ENCODE measurements at places on chromosomes 3 and 15.

- DNase-seq: no peak
These were observed 115.0 kb downstream of the RAP2B start for GRCh38 chr3:153277029-153277428.

DNA sequence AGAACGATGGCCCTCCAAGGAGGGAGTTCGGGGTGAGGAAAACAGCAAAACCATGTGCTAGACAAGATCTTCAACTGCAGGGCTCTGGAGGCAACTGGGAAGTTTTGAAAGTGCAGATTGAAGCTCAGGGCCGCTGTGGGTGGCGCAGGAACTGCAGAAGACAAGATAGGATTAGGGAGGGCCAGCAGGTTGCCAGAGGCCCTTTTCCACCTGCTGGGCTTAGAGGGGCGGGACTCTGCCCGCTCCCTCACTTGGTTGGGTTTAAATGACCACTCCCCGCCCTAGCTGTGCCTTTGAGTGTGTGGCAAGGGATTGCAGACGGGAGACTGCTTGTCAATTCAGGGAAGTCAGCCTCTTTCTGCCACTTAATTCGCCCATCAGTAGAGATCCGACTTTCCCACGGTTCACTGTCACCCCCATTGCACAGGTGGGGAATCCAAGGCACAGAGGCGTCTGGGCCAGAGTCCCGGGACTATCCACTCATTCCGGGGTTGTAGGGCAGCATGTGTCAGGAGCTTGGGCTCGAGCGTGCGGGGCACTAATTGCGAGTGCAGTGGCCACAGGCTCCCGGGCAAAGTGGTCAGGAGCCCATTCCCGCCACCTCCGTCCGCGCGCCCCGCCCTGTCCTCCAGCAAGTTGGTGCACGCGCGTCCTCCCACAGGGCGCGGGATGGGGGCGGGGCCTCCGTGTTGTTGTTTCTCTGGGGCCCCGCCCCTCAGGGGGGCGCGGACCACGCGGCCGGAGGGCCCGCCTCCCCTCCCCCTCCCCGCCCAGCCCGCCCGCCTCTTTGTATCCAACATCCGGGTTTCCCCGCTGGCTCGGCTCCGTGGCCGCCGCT is at the start of gene ACVR2B:
Gene ACVR2B (plus strand): TSS at position 816 of the 838 bp plus-strand sequence. CDS start 433 bp downstream, outside the sequence.
- DNase-seq: peak; percentile 32

DNA sequence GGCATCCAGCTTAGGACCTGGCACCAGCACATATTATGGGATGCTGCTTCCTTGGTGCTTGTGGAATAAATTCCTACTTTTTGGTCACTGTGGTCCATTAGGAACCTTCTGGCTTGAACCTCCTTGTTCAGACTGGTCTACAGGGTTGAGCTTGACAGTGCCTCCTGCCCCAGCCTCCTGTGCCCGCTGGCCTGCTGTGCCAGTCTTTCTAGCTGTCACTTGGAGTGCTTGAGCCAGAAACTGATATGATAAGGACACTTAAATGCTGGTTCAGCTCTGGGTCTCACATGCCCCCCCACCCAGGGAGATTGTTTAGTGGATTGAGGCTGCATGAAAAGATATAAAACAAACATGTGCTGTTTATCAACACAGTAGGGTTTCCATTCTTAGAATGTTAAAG is 147.8 kb downstream of the SLCO3A1 start:
- no peak for DNase-seq

DNA sequence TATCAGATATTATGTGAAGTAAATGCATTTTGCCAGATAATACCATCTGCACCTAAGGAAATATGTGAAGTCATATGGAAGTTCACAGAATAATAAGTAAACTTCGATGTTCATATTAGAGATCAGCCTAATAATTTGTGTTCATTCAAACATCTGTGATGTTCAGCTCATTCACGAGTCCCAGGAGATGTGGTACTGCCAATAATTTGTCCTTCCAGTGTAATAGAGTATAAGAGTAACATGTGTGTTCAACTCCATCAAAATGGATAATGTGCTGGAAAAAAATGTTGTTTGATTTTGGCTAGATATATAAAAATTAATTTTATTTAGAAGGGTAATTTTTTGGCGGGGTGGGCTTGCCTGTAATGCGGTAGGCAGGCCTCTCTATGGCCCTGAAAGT is 75.4 kb upstream of the ARL6 start:
- DNase-seq: no peak

GRCh38 chr3:196499807-196500524 is 3.6 kb downstream of the RNF168 start:
- DNase-seq: no peak

DNA sequence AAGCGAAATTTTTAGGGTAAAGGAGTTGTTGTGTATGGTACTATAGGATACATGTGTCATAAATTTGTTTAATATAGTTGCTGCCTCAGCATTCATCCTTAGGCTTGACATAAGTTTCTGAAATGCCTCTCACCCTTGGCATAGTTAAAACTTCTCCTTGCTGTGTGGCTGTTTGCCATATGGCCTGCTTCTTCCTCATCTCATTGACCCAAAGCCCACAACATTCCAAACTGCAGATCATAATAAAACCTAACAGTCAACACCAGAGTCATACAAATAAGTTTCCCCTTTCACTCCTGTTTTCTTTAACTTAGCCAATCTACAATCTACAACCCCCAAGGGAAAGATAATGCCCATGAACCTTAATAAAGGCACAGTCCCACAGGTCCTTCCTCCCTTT is 136.6 kb downstream of the TMCC1 start:
- DNase-seq: peak; percentile 32

- peak; percentile 57 for DNase-seq
These were observed 20.6 kb upstream of the KCTD6 start for GRCh38 chr3:58471025-58471887.

GRCh38 chr15:74174958-74175253 is 1.4 kb downstream of the ISLR start:
- DNase-seq: no peak

DNA sequence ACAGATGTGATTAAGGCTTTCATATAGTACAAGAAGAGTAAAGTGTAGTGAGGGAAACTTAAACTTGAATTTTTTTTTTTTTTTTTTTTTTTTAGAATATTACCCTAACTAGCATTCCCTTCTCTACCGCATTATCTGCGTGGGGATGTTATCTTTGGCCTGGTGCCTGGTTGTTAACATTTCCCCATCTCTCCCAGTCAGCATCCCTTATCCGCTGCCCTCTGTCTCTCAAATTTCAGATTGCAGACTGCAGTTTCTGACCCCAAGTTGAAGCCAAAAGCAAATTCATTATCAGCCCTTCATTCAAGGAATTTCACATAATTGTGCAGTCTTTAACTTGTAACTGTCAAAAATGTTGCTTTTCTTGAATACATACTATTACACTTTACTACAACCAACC is 353.0 kb downstream of the PLOD2 start:
- DNase-seq: no peak

GRCh38 chr3:84224262-84224661 is 734.5 kb upstream of the CADM2 start:
- DNase-seq: no peak

- DNase-seq: no peak
These were observed 49.5 kb downstream of the APBA2 start for GRCh38 chr15:28935316-28935715.

DNA sequence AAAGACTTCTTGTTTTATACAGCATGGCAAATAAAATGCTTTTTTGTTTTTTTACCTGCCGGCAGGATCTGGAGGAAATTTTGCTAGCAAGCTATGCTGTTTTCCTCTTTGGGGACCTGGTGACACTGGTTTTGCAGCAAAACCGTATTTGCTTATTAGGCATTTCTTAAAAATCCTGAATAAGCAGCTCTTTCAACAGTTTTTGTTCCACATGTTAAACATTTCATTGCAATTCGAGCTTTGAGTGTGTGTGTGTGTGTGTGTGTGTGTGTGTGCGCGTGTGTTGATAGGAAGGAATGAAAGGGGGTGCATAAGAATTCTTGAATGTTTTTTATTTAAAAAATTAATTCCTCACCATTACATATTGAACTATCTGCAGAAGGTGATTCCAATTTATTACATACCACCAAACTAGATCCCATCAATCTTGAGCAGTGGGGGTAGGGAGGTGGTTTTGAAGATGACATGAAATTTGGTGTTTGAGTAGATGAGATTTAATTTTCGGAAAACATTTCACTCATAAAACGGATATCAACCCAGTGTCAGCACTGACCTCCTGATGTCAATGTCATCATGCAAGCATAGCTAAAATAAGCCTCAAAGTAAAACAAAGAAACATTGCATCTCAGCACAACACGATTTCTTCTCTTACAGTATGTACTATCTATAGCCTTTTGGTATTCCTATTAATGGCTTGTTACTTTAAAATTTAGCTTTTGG is 17.3 kb downstream of the ZBTB38 start:
- DNase-seq: no peak

- no peak for DNase-seq
These were observed 577 bp downstream of the ZNF148 start for GRCh38 chr3:125374501-125374995.

DNA sequence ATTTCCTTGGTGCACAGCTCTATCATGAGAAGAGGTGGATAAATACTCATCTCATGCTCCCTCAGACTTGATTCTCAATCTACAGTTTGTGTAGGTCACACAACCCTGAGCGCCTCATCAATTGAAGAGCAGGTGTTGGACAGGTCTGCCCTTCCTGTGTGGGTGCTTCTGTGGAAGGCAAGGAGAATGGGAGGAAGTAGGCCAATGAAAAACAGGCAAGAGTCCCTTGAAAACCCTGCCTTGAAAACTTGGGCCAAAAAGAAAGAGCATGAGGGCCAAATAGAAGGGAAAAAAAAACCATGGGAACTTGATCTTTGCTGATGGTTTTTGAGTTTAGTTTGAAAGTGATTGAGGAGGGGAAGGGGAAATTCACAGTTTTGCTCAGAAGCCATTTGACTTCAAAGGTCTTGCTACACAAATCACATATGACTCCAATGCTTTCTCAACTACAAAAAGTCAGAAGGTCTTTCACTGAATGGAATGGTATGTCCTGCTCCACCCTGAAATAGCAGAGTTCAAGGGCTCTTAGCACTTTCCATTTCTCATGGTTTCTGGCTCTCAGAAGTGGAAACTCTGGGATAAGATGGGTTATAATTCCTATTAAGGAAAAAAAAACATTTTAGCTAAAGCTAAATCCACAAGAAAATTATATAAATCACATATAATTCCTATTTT is 37.2 kb upstream of the TM4SF1 start:
- DNase-seq: no peak

- no peak for DNase-seq
These were observed 69.8 kb downstream of the FGF7 start for GRCh38 chr15:49492830-49493229.

- no peak for DNase-seq
These were observed 202.4 kb upstream of the RGMA start for GRCh38 chr15:93291380-93291779.

DNA sequence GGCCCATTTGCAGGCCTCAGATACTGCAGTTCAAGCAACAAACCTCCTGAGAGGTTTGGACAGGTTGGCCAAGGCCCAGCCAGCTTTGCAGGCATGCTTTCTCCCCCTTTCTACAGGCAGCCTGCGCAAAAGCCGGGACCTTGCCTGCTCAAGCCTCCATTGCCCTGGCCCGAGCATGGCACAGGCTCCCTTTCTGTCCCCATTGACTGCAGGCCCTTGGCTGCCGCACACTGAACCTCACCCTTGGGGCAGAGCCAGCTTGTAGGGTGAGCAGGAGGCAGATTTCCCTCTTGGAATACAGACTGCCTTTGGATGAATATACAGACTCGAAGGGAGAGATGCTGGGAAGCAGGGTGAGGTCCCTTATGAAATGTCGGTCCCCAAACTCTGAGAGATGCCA is 461.7 kb upstream of the PROK2 start:
- DNase-seq: no peak

GRCh38 chr3:153856932-153857331 is 264.3 kb upstream of the ARHGEF26 start:
- no peak for DNase-seq

DNA sequence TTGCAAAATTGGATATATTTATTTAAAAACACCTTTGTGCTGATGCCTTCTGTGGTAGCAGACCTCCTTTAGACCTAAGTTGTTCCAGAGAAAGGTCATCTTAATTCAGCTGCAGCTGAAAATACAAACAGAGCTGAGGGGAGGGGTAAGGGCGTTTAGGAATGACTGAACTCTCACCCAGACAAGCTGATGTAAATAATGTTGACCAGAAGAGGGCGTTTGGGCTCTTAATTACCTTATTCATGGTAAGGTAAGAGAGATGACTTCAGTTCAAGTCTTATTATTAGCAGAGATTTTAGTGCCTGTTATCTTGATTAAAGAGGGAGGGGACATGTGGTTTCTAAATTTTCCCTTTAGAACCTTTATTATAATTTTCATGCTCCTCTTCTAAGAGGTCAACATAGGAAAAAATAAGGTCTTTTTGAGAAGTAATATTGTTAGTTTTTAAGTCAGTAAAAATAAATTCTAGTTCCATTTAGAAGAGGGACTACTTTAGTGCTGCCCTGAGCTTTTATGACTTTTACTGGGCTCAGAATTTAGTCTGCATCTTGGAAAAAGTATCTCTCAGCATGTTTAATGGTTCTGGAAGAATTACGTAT is 46.3 kb downstream of the GPR171 start:
- DNase-seq: no peak

DNA sequence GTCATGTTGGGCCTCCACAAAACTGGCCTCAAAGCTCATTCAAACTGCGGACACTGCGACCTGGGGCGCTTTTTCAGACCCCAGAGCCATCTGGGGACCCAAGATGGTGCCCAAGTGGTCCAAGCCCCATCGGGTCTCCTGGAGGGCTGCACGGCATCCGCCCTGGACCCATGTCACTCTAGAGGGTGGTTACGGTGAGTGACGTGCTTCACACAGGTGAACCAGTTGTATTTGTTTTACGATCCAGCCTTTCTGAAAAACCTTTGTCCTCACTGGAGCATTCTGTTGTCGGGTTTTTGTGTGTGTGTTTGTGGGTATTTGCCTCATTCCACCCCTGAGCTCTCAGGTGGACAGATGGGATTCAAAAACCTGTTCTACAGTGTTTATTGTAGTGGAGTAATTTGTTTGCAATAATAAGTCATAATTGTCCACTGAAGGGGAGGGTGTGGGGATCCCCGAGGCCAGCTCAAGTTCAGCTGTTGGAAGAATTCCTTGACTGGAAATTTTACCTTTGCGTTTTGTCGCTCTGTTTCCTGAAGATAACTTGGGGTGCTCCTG is 1.9 kb downstream of the SLC51A start:
- no peak for DNase-seq

DNA sequence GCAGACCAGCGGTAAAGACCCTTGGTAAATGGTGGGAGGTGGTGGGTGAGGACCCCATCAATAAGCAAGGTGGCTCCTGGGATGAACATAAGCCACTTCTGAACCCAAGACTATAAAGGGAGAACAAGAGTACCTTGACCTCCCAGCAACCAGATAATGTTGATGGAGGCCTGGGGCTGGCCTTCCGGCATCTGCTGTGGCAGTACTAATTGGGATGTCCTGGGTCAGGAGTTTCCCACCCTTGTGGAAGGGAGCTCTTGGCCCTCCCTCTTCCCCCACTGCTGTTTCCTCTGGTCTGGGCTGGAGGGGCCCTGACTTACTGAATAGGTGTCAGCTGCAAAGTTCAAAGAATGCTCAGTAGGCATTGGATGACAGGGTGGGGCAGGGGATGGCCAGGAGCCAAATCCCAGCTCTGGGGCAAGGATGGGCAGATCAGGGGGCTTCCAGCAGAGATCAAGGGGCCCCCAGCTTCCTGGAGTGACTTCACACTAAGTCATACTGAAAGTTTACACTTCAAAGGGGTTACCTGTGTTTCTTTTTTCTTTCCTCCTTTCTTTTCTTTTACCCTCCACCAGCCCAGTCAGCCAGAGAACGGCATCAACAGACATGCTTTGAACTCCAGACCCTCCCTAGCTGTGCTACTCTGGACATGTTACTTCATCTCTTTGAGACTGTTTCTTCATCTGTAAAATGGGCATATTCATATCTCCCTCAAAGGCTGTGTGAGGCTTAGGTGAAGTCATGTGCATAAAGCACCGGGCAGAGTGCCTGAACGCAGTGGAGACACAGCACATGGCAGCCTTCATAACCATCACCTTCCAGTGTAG is 1.5 kb downstream of the RBP1 start:
- no peak for DNase-seq
